ENCODE measurements at places on chromosomes 1 and 21.

- DNase-seq = no peak
These were observed 6.2 kb upstream of the KIF1B start for GRCh38 chr1:10204003-10204642.

- DNase-seq = no peak
These were observed 3.8 kb downstream of the CDK18 start for GRCh38 chr1:205508227-205508714.

DNA sequence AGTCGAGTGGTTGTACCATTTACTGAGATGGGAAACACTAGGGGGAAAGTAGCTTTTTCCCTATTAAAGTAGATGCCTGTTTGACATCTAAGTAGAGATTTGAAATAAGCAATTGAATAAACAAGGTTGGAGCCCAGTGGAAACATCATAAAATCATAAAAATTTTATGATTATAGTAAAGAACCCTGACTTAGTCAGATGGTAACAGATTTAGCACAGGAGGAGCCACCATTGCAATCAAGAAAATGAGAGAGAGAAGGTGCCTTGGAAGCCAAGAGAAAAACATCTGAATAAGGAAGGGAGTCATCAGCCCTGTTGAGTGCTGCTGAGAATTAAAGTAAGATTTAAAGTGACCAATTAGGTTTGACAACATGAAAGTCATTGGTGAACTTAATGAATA is 49.8 kb downstream of the SMG7 start:
- DNase-seq = no peak

GRCh38 chr1:10101929-10102328 is 69.2 kb downstream of the UBE4B start:
- DNase-seq = no peak

DNA sequence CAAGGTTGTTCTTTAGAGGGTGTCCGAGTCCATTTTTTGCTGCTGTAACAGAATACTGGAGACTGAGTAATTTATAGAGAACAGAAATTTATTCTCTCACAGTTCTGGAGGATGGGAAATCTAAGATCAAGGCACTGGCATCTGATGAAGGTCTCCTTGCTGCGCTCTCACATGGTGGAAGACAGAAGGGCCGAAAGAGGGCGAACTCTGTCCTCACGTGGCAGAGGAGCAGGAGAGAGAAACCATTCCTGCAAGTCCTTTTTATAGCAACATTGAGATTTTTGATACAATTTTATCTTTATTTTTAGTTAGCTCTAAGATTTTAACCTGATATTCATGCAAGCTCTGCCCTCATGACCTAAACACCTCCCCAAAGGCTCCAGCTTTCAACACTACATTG is 48.3 kb downstream of the ATG4C start:
- DNase-seq = no peak

DNA sequence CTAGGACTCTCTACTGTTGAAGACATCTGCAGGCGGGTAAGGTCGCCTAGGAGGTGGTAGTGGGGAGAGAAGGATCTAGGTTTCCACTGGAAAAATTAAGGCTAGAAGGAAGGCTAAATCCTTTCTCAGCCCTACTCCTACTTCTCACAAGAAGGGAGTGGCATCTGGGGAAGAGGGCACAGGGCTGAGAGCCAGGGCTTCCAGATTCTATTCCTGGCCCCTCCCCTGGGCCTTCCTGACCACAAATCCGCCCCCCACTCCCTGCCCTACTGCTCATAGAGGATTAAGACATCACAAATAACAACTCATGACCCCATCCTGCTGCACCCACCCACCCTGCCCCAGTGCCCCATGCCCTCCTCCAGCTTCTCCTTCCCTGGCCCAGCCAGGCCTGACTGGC is 2.5 kb downstream of the PHLDA3 start:
- no peak for DNase-seq

DNA sequence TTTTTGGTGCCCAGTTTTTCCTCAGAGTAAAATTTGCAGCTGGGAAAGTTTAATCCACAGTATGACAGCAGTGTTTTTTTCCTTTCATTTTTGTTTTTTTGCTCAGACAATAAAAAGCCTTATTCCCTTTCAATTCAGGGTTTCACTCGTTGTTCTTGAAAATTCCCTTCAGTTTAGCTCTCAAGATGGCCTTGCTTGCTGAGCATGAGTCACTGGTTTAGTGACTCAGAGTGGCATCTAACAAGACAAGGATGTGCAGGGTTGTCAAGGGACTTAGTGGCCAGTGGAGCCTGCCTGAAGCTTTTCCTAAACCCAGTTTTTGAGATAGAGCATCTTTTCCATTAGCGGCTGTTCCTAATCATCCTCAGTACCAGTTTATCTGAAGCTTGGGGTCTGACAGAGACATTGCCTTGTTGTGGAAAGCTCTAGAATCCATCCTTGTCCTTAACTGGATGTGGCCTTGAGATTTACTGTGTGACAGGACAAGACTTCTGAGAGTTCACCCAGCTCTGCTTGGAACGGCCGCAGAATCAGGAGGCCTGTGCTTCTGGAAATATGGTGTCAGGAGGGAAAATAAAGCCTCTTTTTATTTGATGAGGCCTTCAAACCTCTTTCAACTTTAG is 48.4 kb upstream of the DNAJC6 start:
- DNase-seq = no peak

DNA sequence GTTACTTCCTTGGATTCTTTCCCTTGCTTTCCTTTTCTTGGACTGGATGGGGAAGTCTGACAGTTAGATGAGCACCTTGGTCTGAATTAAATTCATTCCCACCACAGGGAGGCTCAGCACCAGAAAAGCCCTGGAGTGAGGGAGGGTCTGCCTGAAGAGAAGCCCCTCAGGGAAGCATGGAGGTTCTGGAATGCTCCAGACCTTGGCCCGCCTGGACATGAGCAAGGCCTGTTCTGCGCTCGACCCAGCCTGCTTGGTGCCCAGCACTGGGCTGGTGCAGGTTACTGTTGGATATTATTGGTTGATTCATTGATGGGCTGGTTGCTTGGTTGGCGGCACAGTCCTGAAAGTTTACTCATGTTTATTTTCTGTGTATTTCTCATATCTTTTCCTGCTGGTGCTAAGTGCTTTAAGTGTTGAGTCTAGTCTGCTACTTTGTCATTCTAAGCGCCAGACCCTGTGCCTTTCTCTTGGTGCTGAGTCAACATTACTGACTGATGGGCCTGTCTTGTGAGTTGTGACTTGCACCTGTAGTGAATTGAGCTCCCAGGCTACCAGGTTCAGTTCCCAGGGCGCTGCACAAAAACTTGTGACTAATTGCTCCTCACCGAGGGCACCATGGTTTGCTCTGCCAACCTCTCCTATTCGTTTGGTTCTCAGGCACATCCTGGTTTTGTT is 538.5 kb downstream of the KIF26B start:
- no peak for DNase-seq

DNA sequence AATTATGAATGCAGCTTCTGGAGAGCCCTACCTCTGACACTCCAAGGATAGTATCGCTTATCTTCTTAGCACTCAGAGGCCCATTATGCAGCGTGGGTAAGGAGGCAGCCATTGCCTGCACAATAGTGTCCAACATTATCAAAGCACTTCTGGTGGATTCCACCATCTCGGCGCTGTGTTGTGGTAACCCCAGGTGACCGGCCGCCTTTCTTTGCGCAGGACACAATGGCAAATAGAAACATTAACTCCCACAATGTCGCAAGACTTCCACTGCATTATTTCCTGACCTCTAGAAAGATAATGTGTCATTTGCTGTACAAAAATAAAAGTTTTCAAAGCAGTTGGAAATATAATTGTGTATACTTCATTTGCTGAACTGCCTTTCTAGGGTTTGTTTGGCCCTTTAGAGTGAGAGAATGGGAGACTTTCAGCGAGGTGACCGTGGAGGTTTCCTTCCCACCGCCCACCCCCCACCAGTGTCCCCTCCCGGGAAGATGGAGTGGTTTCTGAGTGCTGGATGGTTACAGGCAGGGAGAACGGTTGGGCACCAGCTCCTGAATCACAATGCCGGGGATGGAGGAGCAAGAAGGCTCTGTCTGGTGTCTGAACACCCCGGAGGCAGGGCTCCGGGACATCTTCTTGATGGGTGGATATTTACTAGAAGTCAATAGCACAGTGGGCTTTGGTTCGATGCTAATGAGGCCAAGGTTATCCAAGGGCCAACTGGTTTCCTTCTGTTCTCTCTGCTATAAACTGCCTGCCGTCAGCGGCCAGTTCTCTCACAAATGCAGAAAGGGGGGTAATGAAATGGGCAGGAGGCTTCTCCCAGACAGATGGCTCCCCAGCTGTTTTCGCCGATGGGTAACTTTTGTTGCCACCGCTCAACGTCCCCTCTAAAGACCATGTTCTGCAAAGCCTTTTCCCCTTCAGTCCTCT is 215.4 kb upstream of the PROX1 start:
- DNase-seq = no peak

DNA sequence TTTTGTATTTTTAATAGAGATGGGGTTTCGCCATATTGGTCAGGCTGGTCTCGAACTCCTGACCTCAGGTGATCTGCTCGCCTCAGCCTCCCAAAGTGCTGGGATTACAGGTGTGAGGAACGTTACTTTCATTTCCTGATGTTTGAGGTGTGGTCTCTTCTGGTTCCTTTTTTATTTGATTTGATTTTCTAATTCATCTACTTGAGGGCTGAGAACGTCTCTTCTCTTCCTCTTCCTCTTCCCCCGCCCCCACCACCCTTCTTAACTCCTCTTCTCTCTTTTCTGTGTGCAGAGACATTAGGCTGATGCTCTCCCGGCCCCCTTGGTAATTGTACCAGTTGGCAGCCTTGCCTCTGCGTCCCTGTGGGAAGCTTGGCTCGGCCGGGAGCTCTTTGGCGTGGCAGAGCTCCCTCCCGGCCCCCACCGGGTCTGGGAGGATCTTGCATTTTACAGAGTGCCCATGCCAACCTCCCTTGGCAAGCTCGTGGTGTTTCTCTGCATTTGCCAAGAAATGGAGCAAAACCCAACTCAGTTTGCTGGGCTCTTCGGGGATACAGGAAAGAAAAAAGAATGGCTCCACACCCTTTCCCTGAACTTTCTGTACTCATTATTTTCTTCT is 19.9 kb downstream of the CRYAA start:
- DNase-seq = no peak

- DNase-seq = peak; percentile 82
These were observed at the start of gene EXTL1 for GRCh38 chr1:26021647-26022403. EXTL1 (plus strand) TSS chr1:26021775; CDS start chr1:26022647, 872 bp downstream.

GRCh38 chr1:37410815-37411214 is 63.6 kb upstream of the ZC3H12A start:
- no peak for DNase-seq

- DNase-seq = no peak
These were observed 1.3 kb upstream of the CACNA1E start for GRCh38 chr1:181482001-181482430.

DNA sequence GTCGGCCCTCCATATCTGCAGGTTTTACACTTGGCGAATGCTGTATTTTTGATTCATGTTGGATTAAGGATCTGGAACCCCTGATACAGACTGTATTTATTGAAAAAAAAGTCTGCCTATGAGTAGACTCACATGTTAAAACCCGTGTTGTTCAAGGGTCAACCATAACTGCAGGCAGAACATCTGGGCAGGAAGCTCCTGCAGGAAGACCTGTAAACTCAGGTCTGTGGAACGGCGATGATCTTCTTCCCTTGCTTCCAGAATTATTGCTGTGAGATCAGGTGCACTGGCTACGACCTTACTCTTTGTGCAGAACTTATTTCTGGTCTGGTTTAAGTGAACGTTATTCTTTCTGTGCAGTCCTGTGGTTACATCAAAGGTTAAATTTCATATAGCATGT is 96.6 kb downstream of the DISC1 start:
- DNase-seq = no peak

GRCh38 chr1:2348346-2349325 is 42.7 kb downstream of the MORN1 start:
- peak; percentile 5 for DNase-seq

- no peak for DNase-seq
These were observed 65.0 kb upstream of the FAM20B start for GRCh38 chr1:178960482-178961240.

DNA sequence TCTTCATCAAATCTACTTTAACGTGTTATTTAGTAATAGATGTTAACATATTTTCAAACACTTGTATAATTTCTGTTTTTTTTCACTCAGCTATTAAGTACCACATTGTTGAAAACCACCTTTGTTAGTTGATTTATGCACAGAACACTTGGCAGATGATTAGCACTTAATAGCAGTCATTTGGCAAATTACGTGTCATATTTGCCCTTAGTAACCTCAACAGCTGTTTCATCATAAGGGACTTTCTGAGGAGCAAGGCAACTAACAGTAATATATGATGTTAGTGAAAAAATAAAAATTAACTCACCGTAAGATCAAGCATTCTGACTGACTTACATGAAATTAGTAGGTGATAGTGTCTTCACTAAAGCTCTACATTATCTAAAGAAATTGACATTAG is 186.4 kb downstream of the HMCN1 start:
- DNase-seq = no peak

- no peak for DNase-seq
These were observed 1.3 kb downstream of the POGK start for GRCh38 chr1:166840309-166841274.

GRCh38 chr21:35336534-35336933 is 287.4 kb upstream of the RUNX1 start:
- DNase-seq = no peak

DNA sequence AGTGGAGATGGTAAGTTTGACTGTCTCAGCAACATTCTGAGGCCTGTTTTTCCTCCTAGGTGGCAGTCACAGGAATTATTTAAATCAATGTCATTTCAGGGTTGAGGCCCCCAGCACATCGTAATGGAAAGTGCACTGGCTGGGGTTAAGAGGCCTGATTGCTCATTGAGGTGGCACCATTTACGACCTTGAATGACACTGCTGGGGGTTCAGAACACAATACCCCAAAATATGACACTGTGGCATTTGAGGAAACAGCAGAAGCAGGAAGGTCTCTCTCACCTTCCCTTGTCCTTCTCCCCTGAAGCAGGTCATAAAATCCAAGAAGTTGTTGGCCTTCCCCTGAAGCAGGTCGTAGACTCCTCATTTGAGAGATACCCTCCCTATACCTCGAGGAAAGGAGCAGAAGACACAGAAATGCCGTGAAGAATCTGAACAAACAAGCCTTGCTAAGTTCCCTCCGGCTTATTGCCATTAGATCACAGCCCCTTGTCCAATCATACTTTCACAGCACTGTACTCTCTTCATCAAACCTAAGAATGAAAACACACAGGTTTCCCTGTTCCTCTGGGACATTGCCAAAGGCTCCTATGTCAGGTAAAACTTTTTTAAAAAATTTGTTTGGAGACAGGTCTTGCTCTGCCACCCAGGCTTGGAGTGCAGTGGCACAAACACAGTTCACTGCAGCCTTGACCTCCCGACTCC is 71.3 kb downstream of the S1PR1 start:
- no peak for DNase-seq
